ENCODE measurements at places on chromosomes 6 and 20.

- no peak for DNase-seq
Observed at GRCh38 chr6:138818496-138819194, 22.8 kb downstream of the ECT2L start.

- DNase-seq: no peak
Observed at GRCh38 chr20:35674921-35675320, 10.2 kb upstream of the CPNE1 start.

DNA sequence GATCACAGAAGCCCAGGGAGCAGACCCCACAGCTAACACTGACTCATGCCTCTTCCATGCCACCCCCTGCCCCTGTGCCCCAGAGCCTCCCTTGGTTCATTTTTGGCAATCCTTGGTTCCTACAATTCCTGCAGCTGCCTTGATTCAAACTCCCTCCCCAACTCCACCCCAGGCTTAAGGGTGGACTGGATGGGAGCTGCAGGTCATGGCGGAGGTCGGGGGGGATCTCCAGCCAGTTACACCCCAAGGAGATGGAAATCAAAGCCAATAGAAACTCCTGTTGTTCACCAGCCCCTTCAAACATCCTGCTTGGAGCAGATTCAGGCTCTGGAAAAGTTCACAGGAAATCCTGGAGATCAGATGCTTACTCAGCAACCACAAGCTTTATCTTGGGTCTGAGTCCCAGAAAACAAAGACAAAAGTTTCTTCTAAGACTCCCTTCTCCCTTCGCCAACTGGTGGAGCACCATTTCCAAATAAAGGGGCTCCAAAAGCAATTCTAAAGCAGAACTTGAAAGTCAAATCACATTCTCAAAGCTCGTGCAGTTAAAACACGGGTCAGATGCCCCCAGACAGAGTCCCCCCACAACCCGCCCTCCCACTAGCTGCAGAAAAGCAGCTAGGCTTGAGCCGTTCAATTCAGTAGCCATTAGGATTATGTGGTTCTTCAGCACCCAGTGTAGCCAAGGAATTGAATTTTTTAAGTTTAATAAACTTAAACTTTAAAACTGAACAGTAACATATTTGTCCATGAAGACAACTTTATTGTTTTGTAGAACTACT, 149.5 kb downstream of the ANKRD60 start:
- DNase-seq: no peak

DNA sequence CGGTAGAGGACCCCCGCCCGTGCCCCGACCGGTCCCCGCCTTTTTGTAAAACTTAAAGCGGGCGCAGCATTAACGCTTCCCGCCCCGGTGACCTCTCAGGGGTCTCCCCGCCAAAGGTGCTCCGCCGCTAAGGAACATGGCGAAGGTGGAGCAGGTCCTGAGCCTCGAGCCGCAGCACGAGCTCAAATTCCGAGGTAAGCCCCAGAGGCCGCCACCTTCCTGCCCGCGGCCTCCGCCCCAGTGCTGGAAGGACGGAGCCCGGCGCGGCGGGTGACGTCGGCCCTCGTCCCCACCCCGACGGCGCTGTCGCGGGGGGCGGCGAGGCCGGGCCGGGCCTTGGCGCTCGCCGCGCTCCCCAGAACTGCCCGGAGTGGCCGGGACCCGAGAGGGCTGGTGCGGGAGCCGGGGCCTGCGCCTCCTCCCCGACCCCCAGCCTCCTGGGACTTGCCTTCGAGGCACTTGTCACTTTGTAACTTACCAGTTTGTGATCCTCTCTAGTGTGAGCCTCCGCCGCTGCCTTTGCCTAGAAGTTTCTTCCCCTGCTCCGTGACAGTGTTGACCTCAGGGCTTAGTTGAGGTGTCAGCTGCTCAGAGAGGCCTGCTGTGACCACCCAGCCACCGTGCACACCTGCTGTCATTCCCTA, 417 bp downstream of the VAPB start:
- DNase-seq: no peak

- no peak for DNase-seq
Observed at GRCh38 chr6:166996406-166996805, 2.8 kb upstream of the CEP43 start.

GRCh38 chr20:8389381-8390036, 257.4 kb downstream of the PLCB1 start:
- DNase-seq: no peak

GRCh38 chr6:142937986-142938385, 7.0 kb downstream of the HIVEP2 start:
- no peak for DNase-seq

DNA sequence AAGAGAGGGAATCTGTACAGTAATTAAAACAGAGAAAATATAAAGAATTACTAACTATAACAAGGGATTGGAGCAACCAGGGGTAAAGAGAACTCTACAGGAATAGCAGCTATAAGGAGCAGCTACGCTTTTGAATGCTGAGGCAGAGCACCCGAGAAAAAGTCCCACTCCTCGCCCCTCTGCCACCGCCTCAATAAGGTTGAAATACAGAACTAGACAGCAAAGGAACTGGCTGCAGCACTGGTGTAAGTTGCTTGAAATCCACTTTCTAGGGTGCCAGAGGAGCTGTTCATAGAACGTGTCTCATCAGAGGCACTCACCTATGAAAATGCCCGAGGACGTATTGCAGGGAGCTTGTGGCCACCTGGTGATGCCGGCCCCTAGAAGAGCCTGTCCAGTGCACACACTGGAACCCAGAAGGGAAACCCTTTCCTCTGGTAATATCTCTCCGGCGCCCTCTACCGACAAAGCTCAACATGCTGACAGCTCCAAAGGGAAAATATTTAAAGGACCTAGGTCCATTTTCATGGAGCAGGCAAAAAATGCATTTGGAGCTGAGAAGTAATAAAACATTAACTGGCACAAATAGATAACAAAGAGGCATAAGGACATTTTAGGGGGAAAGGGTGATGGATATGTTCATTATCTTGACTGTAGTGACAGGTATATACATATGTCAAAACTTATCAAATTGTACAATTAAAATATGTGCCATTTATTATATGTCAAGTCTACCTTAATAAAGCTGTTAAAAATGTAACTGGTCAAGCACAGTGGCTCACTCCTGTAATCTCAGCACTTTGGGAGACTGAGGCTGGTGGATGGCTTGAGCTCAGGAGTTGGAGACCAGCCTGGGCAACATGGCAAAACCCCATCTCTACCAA, 137.4 kb upstream of the HDAC2 start:
- no peak for DNase-seq
